Effector memory CD8-positive, alpha-beta T cell (primary cell): ENCODE measurements at places on chromosomes 7 and 10.

DNA sequence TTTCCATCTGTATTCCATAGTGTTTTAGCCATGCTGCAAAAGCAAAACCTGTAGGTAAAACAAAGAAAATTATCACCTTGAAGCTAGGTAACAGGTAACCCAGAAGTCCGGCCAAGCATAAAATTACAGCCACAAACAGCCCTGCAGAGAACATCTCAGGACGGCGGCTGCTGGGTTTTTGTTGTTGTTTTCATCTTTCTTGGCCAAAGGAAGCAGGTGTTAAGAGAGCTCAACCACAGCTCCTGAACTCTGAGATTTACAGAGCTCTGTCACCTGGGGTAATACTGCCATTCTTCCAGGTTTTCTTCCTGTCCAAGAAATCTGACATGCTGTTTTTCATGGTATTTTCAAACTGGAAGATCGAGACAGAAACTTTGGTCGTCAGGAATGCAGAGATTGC, 847 bp upstream of the SCIN start:
- no peaks in the 10 kb centered on the region for H3K36me3 ChIP-seq
- no peak overlapping the region for H3K27ac ChIP-seq
- H3K27me3 ChIP-seq = peaks cover 59% of the 10 kb centered on the region

DNA sequence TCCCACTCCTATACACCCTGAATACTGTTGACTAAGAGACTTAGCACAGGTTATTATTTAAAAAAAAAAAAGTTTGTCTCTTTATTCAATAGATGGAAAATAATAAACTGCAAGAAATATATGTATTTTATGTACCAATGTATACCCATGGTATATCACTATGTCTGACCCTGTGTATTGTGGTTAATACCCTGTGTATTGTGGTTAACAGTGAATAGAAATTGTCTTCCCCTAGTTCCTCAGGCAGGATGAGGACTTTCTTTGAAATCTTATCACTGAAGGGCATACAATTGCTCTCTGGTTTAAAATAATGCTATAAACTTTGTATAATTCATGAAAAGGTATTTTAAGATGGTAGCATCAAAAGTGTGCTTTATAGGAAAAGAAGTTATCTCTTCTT, 80.0 kb upstream of the TMEM106B start:
- no peak overlapping the region for H3K27ac ChIP-seq
- no peak overlapping the region for H3K4me3 ChIP-seq
- peaks cover 16% of the 10 kb centered on the region for H3K27me3 ChIP-seq
- H3K36me3 ChIP-seq = no peaks in the 10 kb centered on the region

- no peaks in the 10 kb centered on the region for H3K36me3 ChIP-seq
- no peak for DNase-seq
- H3K27ac ChIP-seq = no peak overlapping the region
- H3K4me3 ChIP-seq = no peak overlapping the region
Measured at GRCh38 chr10:127926455-127926854, 19.6 kb downstream of the PTPRE start.

DNA sequence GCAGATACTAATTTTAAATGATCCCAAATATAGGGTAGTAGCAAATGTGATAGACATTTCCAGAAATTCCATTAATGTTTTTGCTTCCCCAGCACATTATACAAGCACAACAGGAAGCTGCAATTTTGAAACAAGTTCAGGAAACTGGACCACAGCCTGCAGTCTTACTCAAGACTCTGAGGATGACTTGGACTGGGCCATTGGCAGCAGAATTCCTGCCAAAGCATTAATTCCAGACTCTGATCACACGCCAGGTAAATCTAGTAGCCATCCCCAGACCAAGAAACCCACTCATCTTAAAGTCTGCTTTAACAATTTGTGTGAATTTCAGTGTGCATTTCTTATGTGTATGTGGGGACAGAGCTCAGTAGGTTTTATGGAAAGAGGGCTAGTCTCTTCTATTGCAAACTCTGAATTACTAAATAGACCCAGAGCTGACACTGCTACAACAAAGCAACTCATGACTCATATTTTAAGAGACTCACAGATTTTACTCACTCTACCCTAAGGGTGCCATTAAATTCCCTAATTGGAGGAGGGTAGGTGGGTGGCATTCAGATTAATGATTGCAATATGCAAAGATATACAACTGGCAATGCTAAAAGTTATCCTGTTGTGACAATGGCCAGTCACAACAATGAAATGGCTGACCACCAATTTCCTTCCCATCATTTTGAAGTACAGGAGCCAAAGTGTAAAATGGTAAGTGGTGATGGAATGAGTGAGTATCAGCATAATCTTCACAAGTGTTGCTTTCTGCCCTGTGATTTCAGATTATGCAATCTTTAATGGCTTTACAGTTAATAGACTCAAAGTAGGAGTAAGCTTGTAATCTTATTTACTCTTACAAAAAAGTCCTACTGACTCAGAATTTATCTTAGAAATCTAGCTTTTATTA, 317.6 kb upstream of the PLXDC2 start:
- H3K27me3 ChIP-seq = no peaks in the 10 kb centered on the region
- no peak overlapping the region for H3K4me3 ChIP-seq
- H3K36me3 ChIP-seq = no peaks in the 10 kb centered on the region
- no peak for DNase-seq

- peaks cover 2% of the 10 kb centered on the region for H3K36me3 ChIP-seq
- H3K4me3 ChIP-seq = no peak overlapping the region
- peaks cover 5% of the 10 kb centered on the region for H3K4me1 ChIP-seq
Measured at GRCh38 chr7:7779888-7780287, 61.5 kb upstream of the RPA3 start.

- no peak overlapping the region for H3K27ac ChIP-seq
- no peak overlapping the region for H3K4me3 ChIP-seq
- no peak for DNase-seq
- H3K27me3 ChIP-seq = peaks cover 23% of the 10 kb centered on the region
- peaks cover 2% of the 10 kb centered on the region for H3K4me1 ChIP-seq
- H3K36me3 ChIP-seq = no peaks in the 10 kb centered on the region
Measured at GRCh38 chr10:3002304-3002703, 65.0 kb upstream of the PFKP start.

- DNase-seq = no peak
- no peaks in the 10 kb centered on the region for H3K4me1 ChIP-seq
- no peak overlapping the region for H3K27ac ChIP-seq
- H3K27me3 ChIP-seq = peaks cover 24% of the 10 kb centered on the region
- no peak overlapping the region for H3K4me3 ChIP-seq
Measured at GRCh38 chr10:50219646-50220045, 31.7 kb downstream of the ASAH2 start.

- no peak overlapping the region for H3K27ac ChIP-seq
- H3K4me3 ChIP-seq = no peak overlapping the region
- H3K27me3 ChIP-seq = no peaks in the 10 kb centered on the region
Measured at GRCh38 chr7:117654780-117655179, 175.0 kb downstream of the CFTR start.

DNA sequence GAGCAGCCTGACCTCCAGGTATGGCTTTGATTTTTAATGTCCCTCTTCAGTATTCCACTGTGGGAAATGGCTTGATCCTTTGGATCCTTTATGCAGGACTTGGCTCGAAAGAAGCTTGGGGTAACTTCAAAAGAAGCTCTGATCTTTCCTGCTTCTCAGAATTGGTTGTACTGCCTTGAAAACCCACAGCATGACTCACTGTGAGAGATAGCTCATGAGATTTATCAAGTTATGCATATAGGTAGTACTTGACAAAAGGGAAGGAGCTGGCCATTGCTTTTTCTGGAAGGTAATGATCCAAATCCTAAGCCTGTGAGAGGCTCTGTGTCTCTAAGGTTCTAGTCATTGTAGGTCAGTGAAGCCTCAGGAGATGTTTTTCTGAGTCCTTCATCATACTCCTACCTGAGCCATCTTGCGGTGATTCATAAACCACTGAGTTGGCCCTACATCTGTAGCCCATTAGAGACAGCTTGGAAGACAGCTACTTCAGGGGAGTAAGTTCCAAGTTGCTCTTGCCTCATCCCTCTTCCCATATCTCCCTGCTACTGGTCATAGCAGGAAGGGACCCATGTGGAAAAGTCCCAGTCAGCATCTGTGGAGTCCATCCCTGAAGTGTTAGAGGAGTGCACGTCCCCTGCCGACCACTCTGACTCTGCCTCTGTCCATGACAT, 36.7 kb upstream of the NFKB2 start:
- no peaks in the 10 kb centered on the region for H3K4me1 ChIP-seq
- no peak overlapping the region for H3K27ac ChIP-seq
- H3K4me3 ChIP-seq = no peak overlapping the region
- H3K27me3 ChIP-seq = no peaks in the 10 kb centered on the region

DNA sequence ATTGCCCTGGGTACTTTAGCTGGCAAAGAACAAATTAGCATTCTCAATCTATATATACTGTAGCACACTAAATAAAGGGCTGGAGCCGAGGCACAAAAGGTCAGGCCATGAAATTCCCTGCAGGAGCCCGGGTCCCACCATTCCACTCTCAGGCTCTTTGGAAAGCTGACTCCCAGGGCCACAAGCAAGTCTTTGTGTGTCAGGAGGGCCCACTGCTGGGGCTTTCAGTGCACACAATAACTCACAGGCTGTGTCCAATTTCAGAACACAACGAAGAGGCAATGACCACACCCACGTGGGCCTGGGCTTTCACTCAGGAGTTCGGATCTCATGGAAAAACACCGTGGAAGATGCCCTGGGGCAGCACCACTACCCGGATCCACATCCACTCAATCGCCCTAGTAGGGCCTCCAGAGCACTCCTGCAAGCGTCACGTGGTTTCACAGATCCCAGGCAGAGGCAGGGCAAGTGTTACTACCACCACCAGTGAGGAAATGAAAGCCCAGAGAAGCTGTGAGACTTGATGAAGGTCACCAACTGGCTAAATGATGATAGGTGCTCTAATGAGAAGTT, 60.3 kb downstream of the COBL start:
- H3K27me3 ChIP-seq = peaks cover 9% of the 10 kb centered on the region
- H3K4me1 ChIP-seq = no peaks in the 10 kb centered on the region
- H3K27ac ChIP-seq = no peak overlapping the region
- no peak overlapping the region for H3K4me3 ChIP-seq

DNA sequence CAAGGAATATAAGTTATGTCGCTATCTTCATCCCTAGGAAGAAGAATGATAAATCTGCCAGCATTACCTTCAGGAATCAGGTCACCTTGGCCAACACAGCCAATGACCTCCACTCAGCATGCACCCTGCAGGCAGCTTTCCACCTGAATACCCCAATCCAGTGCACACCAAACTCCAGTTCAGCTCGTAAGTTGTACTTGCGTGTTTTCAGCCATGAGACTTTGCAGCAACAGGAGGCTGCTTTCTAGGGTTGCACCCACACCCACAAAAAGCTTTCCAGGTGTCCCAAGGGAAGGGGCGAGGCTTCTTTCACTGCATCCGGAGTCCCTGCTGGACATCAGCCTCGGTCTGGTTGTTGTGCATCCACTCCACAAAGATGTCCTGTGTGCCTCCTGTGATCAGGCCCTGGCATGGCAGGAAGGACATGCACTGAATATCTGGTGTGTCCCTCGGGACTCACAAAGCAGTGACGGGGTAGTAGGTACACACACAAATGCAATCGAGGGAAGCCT, 282.9 kb downstream of the GRID1 start:
- H3K4me3 ChIP-seq = no peak overlapping the region
- H3K36me3 ChIP-seq = no peaks in the 10 kb centered on the region
- H3K27ac ChIP-seq = no peak overlapping the region
- no peaks in the 10 kb centered on the region for H3K4me1 ChIP-seq
- H3K27me3 ChIP-seq = peaks cover 43% of the 10 kb centered on the region

GRCh38 chr10:436013-436697, 253.3 kb downstream of the DIP2C start:
- H3K4me3 ChIP-seq = no peak overlapping the region
- H3K27me3 ChIP-seq = no peaks in the 10 kb centered on the region
- no peak overlapping the region for H3K27ac ChIP-seq
- peaks cover 4% of the 10 kb centered on the region for H3K36me3 ChIP-seq

- H3K36me3 ChIP-seq = no peaks in the 10 kb centered on the region
- H3K4me1 ChIP-seq = no peaks in the 10 kb centered on the region
- no peak for DNase-seq
Measured at GRCh38 chr10:52011118-52011517, 303.0 kb upstream of the DKK1 start.

DNA sequence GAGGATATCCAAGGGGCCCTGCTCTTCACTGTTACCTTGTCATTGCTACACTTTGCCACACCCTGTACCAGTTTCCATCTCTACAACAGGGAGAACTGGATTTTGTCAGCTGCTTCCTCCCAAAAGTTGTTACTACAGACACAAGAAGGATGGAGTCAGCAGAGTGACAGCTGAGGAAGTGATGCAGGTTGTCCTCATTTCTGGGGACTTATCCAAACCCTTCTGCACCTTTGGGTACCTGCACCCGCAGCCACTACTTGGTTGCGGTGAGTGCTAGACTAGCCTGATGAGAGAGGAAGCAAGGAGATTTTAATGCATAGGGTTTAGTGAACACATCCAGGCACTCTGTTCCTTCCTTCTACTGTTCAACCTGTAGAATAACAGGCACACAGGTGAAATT, 281.0 kb downstream of the RPS24 start:
- H3K27me3 ChIP-seq = peaks cover 15% of the 10 kb centered on the region
- no peaks in the 10 kb centered on the region for H3K36me3 ChIP-seq
- H3K4me1 ChIP-seq = no peaks in the 10 kb centered on the region

DNA sequence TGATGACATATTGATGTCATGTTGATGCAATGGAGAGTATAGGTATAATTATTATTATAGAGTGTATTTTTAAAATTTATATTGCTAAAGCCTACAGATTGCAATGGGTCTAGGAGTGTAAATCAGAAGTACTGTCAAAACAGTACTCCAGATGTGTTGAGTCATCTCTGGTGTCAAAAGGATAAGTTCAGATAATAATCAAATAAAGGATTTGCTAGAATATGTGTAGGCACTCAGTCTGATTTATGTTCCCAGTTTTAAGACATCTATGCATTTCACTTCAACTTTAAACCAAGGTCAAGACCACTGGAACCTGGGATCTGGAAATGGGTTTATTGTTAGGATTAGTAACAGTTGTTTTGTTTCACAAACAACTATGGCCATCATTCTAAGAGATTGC, 342.3 kb upstream of the BMPER start:
- H3K4me1 ChIP-seq = no peaks in the 10 kb centered on the region
- no peak for DNase-seq
- H3K27me3 ChIP-seq = no peaks in the 10 kb centered on the region
- no peak overlapping the region for H3K4me3 ChIP-seq

DNA sequence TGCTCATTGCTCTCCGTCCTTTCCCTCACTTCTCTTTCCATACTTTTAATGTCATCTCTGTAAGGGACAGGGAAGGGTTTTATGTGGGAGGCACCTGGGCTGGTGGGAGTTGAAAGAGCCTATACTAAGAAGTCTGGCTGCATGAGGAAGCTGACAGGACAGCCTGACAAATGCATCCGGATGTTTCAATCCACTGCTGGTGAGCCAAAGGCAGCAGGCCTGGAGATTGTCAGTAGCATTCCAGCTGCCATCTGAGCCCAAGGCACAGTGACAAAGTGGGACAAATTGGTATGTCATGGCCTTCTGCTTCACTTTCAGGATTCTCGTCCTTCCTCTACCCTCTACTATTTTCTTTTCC, 218.4 kb downstream of the STK31 start:
- no peaks in the 10 kb centered on the region for H3K4me1 ChIP-seq
- DNase-seq = no peak
- H3K27ac ChIP-seq = no peak overlapping the region
- H3K36me3 ChIP-seq = no peaks in the 10 kb centered on the region
- no peak overlapping the region for H3K4me3 ChIP-seq

GRCh38 chr7:76054123-76055120, 6.5 kb downstream of the MDH2 start:
- H3K4me3 ChIP-seq = no peak overlapping the region
- H3K27me3 ChIP-seq = no peaks in the 10 kb centered on the region
- H3K36me3 ChIP-seq = peaks cover 48% of the 10 kb centered on the region
- peak overlapping the region; percentile 41 for H3K27ac ChIP-seq
- H3K4me1 ChIP-seq = peaks cover 23% of the 10 kb centered on the region
